ENCODE measurements at places on chromosomes 5 and 9. TPM values are rescaled to one million over a fixed set of nuclear protein-coding genes. Genes with fewer than 3 reads are reported as not detected.

GRCh38 chr9:83296123-83296522, 233.2 kb upstream of the RASEF start:
- no peak for DNase-seq
- H3K4me3 ChIP-seq: no peak overlapping the region
- H3K27ac ChIP-seq: no peak overlapping the region
- no peaks in the 10 kb centered on the region for H3K4me1 ChIP-seq

DNA sequence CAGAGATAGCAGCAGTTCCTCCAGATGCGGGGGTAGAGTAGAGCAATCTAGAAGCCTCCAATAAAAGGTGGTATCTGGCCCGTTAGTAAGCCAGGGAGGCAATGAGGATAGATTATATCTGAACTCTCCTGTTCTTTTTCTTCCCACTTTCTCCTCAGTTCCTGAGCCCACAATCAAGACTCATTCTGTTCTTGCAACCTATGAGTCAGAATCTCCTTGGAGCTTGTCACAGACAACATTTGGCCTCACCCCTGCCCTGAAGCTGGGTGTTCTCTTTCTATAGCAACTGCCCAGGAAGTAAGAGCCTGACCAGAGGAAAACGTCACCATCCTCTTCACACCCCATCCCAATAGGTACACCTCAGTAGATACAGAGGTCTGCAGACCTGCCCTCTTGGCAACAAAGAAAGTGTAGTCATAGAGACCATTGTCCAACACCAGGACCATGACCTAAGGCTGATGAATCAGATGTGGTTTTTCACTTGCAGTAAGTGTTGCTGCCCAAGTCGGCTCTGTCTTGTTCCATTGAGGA, 76.3 kb upstream of the PCA3 start:
- no peak overlapping the region for H3K4me3 ChIP-seq
- H3K27ac ChIP-seq: peak overlapping the region; percentile 68
- H3K27me3 ChIP-seq: no peaks in the 10 kb centered on the region
- no peaks in the 10 kb centered on the region for H3K36me3 ChIP-seq

- H3K27me3 ChIP-seq: no peaks in the 10 kb centered on the region
- H3K27ac ChIP-seq: no peak overlapping the region
- H3K36me3 ChIP-seq: no peaks in the 10 kb centered on the region
- H3K4me1 ChIP-seq: no peaks in the 10 kb centered on the region
- DNase-seq: no peak
- H3K4me3 ChIP-seq: no peak overlapping the region
Measured at GRCh38 chr5:167565189-167565954, 726.1 kb upstream of the WWC1 start.

The JAKMIP2 gene
- not detected for polyA plus RNA-seq

GRCh38 chr5:168765551-168766425, 186.6 kb upstream of the PANK3 start:
- no peak overlapping the region for H3K4me3 ChIP-seq
- no peaks in the 10 kb centered on the region for H3K27me3 ChIP-seq
- H3K4me1 ChIP-seq: no peaks in the 10 kb centered on the region
- H3K27ac ChIP-seq: no peak overlapping the region
- DNase-seq: no peak

The ENHO gene
- 3.2 TPM for polyA plus RNA-seq

GRCh38 chr9:115035841-115036612, 81.9 kb downstream of the TNC start:
- peaks cover 19% of the 10 kb centered on the region for H3K4me1 ChIP-seq
- H3K27ac ChIP-seq: no peak overlapping the region
- peak overlapping the region; percentile 13 for H3K4me3 ChIP-seq
- peaks cover 11% of the 10 kb centered on the region for H3K27me3 ChIP-seq
- H3K36me3 ChIP-seq: no peaks in the 10 kb centered on the region

DNA sequence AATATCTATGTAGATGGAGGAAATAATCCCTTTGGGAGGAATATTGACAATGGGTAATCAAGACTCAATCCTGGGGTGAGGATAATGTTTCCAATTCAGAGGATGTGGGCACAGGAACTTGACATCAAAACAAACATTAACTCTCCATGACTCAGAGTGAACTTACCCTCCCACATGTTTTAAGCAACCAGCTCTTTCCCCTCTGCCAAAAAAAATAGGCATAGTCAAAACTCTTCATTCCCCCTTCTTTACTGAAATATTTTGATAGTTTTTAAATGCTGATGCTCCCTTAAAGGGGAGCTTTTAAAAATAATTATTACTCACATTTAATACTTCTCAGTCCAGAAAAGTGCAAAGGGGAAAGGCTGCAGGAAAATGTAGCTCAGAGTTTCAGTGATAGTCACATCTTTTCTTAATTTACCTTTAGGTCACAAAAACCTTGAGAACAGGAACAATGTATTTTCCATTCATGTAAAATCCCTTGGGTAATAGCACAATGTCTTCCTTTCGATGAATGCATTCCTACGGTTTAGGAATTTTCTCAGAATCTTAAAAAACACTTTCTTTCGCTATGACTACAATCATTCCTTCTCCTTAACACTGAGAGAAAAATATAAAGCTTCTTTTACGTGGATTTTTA, 298.4 kb upstream of the GRAMD2B start:
- no peaks in the 10 kb centered on the region for H3K4me1 ChIP-seq
- no peak overlapping the region for H3K27ac ChIP-seq
- H3K36me3 ChIP-seq: no peaks in the 10 kb centered on the region
- H3K4me3 ChIP-seq: no peak overlapping the region
- no peaks in the 10 kb centered on the region for H3K27me3 ChIP-seq

The ARHGEF28 gene
- polyA plus RNA-seq: not detected

- no peak overlapping the region for H3K27ac ChIP-seq
- no peak for DNase-seq
- peaks cover 39% of the 10 kb centered on the region for H3K36me3 ChIP-seq
- peaks cover 22% of the 10 kb centered on the region for H3K4me1 ChIP-seq
Measured at GRCh38 chr5:134547579-134547978, 22.1 kb downstream of the JADE2 start.

The PCA3 gene
- polyA plus RNA-seq: not detected

The ZNF883 gene
- not detected for polyA plus RNA-seq

DNA sequence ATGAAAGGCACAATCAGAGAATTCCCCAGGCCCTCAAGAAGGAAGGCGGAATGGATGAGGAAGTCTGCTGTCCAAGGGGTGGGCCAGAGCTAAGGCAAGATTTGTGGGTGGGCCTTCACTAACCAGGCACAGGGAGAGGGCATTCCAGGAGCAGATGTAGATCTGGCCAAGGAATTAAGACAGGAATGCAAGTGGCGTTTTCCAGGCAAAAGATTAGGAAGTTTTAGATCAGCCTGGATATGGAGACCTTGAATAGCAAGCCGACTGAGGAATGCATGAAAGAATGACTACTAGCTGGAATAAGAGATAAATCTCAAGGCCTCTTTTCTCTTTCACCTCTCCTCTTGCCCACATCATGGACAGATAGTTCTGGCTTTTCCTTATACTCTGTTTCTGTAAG, 68.5 kb downstream of the GHR start:
- H3K4me3 ChIP-seq: no peak overlapping the region
- no peaks in the 10 kb centered on the region for H3K27me3 ChIP-seq
- no peak overlapping the region for H3K27ac ChIP-seq
- no peak for DNase-seq
- H3K36me3 ChIP-seq: no peaks in the 10 kb centered on the region

DNA sequence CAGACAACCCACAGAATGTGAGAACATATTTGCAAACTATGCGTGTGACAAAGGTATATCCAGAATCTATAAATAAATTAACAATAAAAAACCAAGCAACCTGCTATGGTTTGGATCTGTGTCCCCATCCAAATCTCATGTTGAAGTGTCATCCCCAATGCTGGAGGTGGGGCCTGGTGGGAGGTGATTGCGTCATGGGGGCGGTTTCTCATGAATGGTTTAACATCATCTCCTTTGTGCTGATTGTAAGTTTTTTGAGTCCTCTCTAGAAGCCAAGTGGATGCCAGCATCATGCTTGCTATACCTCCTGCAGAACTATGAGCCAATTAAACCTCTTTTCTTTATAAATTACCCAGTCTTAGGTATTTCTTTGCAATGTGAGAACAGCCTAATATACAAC, 335.4 kb downstream of the MAN2A1 start:
- no peak for DNase-seq
- no peak overlapping the region for H3K4me3 ChIP-seq
- no peaks in the 10 kb centered on the region for H3K4me1 ChIP-seq
- no peak overlapping the region for H3K27ac ChIP-seq

The ZDHHC11B gene
- not detected for polyA plus RNA-seq

- H3K27ac ChIP-seq: no peak overlapping the region
- H3K27me3 ChIP-seq: no peaks in the 10 kb centered on the region
- no peaks in the 10 kb centered on the region for H3K4me1 ChIP-seq
Measured at GRCh38 chr9:112261133-112261532, 72.3 kb downstream of the PTBP3 start.

DNA sequence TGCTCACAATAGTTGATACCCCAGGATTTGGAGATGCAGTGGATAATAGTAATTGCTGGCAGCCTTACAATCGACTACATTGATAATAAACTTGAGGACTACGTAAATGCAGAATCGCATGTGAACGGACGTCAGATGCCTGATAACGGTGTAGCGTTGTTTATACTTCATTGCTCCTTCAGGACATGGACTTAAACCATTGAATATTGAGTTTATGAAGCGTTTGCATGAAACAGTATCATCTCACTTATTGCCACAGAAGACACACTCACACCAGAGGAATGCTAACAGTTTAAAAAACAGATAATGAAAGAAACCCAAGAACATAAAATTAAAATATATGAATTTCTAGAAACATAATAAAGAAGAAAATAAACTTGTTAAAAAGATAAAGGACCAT, 101.6 kb downstream of the GABBR2 start:
- no peaks in the 10 kb centered on the region for H3K27me3 ChIP-seq
- no peaks in the 10 kb centered on the region for H3K4me1 ChIP-seq
- H3K36me3 ChIP-seq: no peaks in the 10 kb centered on the region
- no peak overlapping the region for H3K27ac ChIP-seq
